ENCODE measurements at places on chromosomes 1 and 21.
A peak's percentile ranks its signal among the peaks of the same experiment; 100 is the strongest.

- no peak for DNase-seq
Observed at GRCh38 chr1:25502957-25503356, 40.4 kb upstream of the LDLRAP1 start.

DNA sequence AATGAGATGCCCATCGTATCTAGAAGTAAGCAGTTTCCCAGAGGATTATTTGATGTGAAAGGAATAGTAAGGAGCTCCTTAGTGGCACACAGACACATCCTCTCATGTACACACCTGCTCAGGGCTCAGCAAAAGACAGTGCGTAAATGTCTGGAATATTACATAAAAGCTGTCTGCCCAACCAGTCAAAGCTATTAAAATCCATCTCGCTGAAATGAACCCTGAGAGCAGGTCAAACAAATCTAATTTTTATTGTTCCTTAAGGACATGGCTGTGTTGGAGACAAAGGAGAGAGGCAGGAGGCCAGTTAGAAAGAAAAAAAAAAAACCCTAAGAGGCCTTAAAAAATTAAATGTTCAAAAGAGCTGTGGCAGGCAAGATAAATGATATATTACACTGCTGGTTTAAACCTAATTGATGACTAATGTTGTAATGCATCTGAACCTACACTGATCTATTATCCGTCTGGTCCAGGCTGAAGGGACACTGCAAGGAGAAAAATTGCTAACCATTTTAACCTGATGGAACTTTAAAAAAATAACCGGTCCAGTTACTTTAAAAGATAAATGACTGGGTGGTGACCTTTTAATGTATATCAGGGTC is 58.5 kb upstream of the FGGY start:
- DNase-seq = no peak

GRCh38 chr21:38958323-38958705 is 152.6 kb downstream of the ETS2 start:
- DNase-seq = no peak

DNA sequence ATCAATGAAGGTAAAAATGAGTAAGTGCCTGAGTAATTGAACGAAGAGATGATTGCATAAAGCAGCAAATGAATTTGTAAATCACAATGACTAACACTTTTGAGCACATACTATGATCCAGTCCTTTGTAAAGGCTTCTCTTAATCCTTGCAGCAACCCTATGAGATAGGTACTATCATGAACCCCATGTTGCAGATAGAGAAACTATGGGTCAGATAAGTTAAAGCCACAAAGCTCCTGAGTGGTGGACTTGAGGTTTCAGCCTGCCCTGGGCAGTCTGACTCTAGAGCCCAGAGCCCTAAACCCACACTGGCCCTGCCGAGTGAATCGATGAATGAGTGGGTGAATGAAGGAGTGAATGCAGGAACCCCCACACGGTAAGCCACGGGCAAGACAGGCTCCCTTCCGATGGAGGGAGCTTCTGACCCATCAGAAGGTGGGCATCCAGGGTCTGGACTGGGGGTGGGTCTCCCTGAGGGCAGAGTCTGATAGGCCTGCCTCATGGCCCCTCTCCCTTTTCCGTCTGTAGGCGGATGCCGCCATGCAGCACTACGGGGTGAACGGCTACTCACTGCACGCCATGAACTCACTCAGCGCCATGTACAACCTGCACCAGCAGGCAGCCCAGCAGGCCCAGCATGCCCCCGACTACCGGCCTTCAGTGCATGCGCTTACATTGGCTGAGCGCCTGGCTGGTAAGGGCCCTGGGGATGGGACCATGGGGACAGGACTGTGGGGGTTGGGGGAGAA is 17.0 kb downstream of the DMBX1 start:
- DNase-seq = no peak

- no peak for DNase-seq
Observed at GRCh38 chr1:93705892-93706500, 24.4 kb upstream of the BCAR3 start.

DNA sequence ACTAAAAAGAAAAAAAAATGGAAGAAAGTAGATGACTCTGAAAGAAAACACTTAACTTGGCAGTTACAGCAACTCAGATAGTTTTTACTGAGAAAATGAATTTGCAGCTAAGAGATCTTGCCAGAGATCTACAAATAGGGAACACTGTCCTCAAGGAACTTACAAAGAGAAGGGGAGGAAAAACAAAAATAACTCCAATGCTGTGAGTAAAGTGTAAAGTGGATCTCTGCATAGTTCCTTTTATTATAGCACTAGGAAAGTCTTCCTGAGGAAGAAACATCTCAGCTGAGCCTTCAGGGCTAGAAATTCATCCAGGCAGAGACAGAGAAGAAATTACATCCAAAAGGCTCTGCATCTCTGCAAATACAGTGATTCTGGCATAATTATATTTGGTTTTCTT is 3.9 kb downstream of the CD1B start:
- no peak for DNase-seq

DNA sequence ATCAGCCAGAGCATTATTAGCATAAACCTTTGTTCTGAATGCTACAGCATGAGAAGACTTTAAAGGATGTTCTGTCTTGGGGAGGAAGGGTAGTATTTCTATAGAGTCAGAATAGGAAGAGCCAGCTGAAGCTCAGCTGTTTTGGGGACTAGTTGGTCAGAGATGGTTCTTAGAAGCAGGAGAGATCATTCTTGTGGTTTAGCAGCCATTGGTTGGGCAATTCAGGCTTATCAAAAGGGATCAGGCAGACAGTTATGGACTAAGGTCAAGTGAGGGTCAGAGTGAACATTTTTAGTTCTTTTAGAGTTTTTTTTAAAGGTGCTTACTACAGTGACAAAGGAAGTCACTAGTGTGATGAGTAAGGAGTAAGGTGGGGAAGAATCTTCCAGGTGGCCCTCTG is 245.5 kb downstream of the RPS6KC1 start:
- no peak for DNase-seq

- DNase-seq = no peak
Observed at GRCh38 chr1:18313523-18313922, 167.2 kb upstream of the KLHDC7A start.

- no peak for DNase-seq
Observed at GRCh38 chr21:33058527-33058926, 11.4 kb upstream of the OLIG1 start.

DNA sequence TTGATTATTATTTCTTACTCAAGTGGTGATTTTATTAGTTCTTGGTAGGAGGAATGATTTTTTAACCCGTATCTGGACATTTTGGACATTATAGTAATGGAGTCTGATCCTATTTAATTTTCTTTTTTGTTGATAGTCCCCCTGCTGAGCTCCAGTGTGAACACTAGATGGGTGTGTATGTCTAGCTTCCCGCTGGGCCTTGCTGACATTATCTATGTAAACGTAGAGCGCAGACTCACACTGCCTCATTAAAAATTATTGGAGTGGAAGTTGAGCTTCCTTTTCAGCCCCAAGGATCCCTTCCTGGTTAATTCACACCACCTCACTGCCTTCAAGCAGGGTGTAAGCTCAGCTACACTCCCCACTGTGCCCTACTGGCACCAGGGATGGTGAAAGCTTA is 467.6 kb upstream of the PKN2 start:
- DNase-seq = no peak

GRCh38 chr1:59063501-59063900 is 233.4 kb upstream of the FGGY start:
- no peak for DNase-seq

- no peak for DNase-seq
Observed at GRCh38 chr1:228397966-228398365, 8.7 kb downstream of the TRIM11 start.

DNA sequence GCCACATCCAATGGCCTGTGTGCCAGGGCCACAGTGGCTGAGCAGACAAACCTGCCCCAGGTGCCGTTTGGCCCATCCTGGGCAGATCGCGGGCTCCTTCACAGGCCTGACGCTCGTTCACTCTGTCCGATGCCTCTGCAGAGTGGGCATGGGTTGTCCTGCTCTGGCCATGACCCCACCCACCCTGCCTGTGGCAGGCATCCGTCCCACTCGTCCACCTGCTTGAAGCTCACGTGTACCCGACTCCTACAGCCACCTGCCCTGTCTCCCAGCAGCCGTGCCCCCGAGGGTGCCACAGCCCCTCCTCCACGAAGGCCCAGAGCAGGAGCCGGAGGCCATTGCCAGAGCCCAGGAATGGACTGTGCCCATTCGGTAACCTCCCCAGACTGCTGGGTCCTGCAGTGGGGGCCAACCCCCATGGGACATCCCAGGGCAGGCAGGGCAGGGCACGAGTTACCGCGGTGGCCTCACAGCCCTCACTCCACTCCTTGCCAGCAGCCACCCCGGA is 41.9 kb downstream of the TRIM11 start:
- no peak for DNase-seq

- no peak for DNase-seq
Observed at GRCh38 chr1:84426376-84426775, 28.1 kb downstream of the DNASE2B start.

DNA sequence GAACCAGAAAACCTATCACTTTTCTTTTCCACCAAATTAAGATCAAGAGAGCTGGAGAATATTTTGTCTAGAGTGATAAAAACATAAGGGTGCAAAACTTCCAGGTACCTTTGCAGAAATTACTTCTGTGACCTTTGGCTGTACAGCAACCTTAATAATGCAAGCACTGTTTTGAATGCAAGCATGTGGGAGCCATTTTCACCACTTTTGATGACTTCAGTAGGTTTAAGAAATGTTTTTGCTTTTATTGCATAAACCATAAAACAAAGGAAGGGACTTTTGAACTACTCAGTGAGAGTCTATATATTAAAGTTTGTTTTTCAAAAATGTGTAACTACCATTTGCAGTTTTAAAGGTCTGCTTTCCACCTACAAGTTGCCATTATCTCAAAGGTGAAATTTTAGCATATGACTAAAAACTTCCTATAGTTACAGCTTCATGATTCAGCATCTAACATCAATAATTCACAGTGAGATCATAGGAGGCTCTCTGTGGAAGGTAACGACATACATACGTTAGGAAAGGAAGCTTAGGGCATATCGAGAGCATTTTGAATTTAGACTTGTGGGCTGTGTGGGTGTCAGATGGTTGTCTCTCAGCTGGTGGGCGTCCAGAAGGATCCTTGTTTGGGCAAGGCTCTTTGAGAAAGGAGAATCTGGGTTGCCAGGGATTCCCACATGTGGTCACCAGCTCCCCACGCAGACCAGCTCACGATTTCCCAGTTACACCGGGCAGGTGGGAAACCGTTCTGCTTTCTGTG is 1.1 kb upstream of the GADD45A start:
- no peak for DNase-seq

DNA sequence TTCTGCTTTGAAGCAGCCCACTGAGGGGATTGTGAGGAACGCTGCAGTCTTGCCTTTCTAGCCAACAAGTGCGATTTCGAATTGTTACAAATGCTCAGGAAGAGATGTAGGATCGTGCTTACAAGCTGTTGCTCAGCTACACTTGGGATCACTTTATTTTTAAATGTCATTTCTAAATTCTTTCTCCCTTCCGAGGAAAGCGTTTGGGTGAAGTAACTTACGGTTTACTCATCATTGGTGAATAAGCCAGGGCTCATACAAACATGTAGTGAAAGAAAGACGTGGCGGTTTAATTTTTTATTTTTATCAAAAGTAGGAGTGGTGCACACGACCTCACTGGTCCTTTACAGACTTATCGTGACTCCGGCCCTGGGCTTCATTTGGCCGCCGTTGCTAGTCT is 386.6 kb downstream of the KIF26B start:
- no peak for DNase-seq

DNA sequence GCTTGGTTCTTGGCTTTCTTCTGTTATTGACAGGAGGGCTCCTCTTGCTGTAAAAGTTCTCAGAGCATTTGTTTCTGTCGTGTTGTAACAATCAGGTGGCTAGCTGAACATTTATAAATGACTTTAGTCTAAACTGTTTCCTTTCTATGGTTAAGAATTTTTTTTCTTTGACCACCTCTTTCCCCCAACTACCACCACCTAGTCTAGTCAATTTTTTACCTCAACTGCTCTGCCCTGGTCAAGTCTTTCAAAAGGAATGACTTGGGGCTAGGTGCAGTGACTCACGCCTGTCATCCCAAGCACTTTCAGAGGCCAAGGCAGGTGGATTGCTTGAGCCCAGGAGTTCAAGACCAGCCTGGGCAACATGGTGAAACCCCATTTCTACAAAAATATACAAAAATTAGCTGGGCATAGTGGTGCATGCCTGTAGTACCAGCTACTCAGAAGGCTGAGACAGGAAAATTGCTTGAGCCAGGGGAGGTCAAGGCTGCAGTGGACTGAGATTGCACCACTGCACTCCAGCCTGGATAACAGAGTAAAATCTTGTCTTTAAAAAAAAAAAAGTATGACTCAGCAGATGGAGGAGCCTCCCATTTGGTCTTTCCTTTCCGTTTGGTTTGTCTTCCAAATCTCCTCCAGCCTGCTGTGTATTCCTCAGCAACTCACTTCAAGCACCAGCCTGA is 40.7 kb downstream of the MAP3K21 start:
- DNase-seq = peak; percentile 5

DNA sequence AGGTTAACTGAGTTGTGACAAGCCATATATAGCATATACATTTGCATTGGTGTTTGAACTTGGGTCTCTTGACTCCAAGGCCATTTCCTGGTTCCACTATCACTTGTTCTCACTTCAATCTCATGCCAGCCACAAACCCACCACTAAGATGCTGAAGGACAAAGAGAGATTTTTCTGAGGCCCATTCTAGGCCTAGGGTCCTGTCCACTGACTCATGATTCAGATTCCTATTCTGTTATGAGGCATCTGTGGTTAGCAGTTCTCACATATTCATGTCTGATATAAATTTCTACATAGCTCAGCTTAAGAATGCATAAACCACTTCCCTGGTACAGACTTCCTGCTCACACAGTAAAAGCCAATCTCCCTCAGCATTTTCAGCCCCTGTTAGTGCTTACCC is 326.1 kb upstream of the BEND5 start:
- no peak for DNase-seq

GRCh38 chr21:32392299-32392879 is 423 bp downstream of the URB1 start:
- no peak for DNase-seq

- no peak for DNase-seq
Observed at GRCh38 chr1:76746206-76746605, 121.1 kb upstream of the ST6GALNAC5 start.

- DNase-seq = no peak
Observed at GRCh38 chr1:168386492-168386891, 105.8 kb downstream of the TBX19 start.

GRCh38 chr1:226904772-226905171 is 34.4 kb downstream of the PSEN2 start:
- no peak for DNase-seq

- no peak for DNase-seq
Observed at GRCh38 chr1:206457408-206458120, 12.7 kb upstream of the IKBKE start.

DNA sequence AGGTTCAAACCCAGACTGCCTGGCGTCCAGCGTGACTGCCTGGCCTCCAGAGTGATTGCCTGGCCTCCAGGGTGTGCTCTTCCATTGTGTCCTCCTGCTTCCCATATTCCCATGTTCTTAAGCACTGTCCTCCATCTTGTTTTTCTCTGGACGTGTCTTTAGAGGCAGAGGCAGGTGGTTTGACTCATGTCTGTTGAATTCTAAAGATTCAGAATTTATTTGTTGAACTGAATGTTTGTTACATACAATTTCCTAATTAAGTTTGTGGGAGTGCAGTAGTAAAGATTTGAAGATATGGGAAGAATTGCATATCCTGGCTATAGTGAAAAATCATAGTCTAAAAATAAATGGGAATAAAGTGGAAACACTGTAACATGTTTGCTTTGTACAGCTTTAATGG is 18.3 kb downstream of the ST6GALNAC3 start:
- no peak for DNase-seq

Data from HFF-Myc (cell line).